ENCODE measurements at places on chromosomes 12 and 14. TPM values are rescaled to one million over a fixed set of nuclear protein-coding genes. Genes with fewer than 3 reads are reported as not detected.

- no peak for DNase-seq
Measured at GRCh38 chr12:20372326-20373096, 4.2 kb downstream of the PDE3A start.

- DNase-seq = no peak
Measured at GRCh38 chr14:37590428-37591139, 4.5 kb downstream of the FOXA1 start.

- DNase-seq = no peak
Measured at GRCh38 chr14:100325231-100325632, 2.1 kb downstream of the SLC25A47 start.

DNA sequence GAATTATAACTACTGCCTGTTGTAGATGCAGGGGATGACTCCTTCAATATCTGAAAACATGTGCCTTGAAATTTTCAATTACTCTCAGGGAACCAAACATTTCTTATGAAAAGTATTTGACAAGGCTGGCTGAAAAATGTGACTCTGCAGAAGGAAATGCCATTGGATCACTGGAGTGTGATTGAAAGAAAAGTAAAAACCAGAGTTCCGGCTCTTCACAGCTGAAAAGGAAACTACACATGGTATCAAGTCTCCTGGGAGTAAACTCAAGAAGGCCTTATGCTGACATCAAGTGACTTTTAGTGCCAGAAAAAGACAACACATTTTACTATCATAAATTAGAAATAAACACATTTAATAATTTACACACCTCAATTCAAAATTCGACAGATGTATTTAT lies 693.0 kb downstream of the LRFN5 start:
- DNase-seq = no peak

DNA sequence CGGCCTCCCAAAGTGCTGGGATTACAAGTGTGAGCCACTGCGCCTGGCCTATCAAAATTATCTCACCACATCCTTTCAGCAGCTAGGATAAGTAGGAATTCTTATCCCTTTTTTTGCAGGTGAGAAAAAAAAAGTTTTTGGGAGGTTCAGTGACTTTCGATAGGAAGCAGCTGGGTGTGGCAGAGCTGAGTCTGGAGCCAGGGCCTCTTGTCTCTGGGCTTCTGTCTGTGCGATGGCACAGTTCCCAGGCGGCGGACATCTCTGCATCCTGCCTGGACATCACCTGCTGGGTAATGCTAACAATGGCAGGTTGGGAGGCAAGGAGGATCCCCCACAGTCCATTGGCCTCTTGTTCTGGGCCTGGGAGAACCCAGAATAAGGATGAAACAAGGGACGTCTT lies 12.5 kb downstream of the NRXN3 start:
- no peak for DNase-seq

GRCh38 chr12:91695964-91696363 lies 449.7 kb downstream of the BTG1 start:
- DNase-seq = no peak

DNA sequence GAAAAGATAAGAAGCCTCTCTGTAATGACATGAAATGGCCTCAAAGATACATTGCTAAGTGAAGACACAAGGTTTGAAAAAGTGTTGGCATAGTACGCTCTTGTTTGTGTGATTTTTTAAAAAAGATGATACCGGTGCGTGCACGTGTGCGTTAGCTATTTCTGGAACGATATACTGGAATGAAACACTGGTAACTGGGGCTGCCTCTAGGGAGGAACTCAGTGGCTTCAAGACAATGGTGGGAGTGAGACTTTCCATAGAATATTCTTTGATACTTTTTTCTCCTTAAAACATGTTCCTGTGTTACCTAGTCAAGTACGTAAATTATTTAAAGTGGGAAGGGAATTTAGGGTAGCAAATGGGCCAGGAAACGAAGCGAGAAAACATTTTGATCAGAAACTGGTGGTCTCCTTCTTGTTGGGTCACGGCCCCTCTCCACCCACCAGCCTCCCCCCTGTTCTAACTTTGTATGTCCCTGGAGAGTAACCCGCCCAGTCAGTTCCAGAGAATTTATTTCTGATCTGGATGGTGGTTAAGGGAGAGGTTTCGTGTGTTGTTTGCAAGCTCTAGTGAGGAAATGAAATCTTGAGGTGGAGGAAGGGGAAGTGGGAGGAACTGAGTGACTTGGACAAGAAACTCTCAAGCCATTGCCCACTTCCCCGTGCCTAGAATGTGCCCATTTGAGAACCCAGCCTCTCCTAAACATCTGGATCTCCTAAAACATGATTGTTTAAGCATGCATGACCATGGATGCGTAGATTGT lies 6.6 kb downstream of the FGF6 start:
- no peak for DNase-seq

DNA sequence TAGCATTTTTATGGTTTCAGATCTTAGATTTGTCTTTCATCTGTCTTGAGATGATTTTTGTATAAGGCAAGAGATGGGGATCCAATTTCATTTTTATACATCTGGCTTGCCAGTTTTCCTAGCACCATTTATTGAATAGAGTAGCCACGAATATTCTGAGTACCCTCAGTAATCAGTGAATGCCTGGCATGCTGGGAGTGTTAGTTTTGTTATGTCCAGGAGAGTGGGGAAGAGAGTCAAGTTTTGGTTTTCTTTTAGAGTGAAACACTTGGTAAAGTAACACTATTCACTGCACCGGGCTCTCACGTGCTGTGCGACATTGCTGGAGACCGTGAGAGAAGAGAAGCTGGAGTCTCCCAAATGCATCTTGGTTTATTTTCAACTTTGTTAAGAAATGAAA lies 31.3 kb downstream of the DERA start:
- DNase-seq = no peak

- DNase-seq = no peak
Measured at GRCh38 chr14:61701946-61702345, 6.6 kb downstream of the HIF1A start.

DNA sequence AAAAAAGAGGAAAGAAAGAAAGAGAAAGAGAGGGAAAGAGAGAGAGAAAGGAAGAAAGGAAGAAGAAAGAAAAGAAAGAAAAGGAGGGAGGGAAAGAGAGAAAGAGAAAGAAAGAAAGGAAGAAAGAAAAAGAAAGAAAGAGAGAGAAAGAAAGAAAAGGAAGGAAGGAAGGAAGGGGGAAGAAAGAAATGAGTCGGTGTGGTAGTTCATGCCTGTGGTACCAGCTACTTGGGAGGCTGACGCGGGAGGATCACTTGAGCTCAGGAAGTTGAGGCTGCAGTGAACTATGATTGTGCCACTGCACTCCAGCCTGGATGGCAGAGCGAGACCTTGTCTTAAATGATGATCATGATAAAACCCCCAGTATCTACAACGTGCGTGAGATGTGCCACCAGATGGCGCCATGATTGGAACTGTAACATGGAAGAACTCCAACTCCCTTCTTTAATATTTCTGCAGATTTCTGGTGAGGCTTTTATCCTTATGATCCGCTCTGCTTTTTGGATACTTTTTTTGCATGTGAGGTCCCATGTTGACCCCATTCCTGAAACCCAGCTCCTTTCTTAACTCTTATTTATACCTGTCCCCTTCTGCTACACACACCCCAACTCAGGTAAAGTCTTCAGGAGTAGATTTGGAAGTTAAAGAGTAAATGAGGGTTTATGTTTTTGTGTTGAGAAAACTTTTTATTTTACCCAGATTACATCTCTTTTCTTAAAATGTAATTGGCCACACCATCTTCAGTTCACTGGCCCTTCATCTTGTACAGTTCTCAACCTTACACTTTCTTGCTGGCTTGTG lies 25.6 kb downstream of the RNASE10 start:
- DNase-seq = peak; percentile 70

GRCh38 chr14:66650491-66650911 lies 142.6 kb downstream of the GPHN start:
- DNase-seq = peak; percentile 11

GRCh38 chr14:89540009-89540829 lies 123.2 kb upstream of the FOXN3 start:
- no peak for DNase-seq

DNA sequence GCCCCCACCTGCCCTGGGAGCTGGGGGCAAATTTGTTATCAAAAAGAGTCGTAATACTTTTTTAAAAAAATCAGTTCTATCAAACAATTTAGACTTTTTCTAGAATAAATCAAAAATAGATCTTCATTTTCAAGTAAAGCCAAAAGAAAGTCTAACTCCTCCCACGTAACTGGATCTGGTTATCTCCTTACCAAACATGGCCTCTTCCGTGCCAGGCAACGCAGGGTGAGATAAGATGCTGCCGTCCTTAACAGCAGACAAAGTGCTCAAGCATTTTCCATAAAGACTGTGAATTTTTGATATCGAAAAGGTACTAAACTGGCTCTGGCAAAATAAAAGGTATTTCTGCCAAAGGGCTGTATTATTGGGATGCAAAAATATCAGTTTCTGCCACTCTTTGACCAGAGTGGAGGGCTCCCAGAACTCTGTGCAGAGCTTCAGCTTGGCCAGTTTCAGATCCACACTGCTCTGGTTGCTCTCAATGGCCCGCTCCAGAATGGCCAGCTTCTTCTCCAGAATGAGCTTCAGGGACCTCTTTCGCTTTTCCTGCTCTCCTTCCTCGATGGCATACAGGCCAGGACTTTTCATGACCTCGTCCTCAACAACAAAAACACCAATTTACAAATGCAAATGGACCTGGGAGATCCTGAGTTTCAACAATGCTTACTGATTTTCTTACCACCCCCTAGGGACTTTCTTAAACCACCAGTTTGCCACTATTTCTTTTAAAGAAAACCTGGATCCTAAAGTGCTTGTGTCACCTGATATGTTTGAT lies 29.0 kb downstream of the NRDE2 start:
- DNase-seq = no peak

DNA sequence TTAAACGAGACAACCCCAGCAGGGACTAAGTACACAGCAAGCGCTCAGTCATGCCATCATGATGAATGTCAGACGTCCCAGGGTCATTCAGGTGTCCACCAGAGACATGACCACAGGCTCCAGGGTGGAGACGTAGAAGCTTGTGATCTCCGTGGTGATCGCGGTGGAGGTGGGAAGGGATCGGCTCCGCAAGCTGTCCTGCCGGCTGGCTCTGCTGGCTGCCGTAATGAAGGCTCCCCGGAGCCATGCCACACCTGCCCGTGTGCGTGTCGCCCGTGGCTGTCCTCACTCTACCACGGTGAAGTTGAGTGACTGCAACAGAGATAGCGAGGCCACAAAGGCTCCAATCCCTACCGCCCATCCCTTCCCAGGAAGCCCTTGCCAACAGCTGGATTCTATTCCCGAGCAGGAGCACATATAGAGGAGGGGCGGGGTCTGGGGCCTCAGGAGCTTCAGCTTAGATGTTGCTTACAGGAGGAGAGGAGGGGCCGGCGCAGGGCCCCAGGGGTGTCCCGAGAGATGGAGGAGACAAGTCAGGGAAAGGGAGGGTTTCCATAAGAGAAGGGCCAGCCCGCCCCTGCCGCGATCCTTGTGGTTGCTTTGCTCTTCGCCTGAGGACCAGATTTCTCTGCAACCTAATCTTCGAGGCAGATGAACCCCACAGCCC lies 332.6 kb upstream of the SFSWAP start:
- no peak for DNase-seq

C14orf132 gene
- 22.6 TPM for total RNA-seq

STON2 gene
- 0.49 TPM for total RNA-seq

LBHD2 gene
- not detected for total RNA-seq

CLEC1A gene
- 0.12 TPM for total RNA-seq

OR4N5 gene
- total RNA-seq = not detected

OR4K1 gene
- total RNA-seq = not detected

GPR68 gene
- 16.7 TPM for total RNA-seq

Measured in RPMI7951 (cell line).